ENCODE measurements at places on chromosomes 3 and 15. TPM values are rescaled to one million over a fixed set of nuclear protein-coding genes. Genes with fewer than 3 reads are reported as not detected.

Gene RTP4
- not detected for total RNA-seq

Gene ADGRG7
- total RNA-seq, result 4.2 TPM

Gene TLR9
- total RNA-seq, result not detected

Gene SPATA12
- total RNA-seq, result 0.16 TPM

Gene VGLL4
- total RNA-seq, result 42.8 TPM

Gene NR2F2
- total RNA-seq, result 134 TPM

Gene MTMR10
- total RNA-seq, result 33.2 TPM

Gene DUOXA1
- total RNA-seq, result not detected

Gene CSTA
- total RNA-seq, result 1.0 TPM

Gene MCTP2
- total RNA-seq, result 10.9 TPM

Gene MYL3
- 13.8 TPM for total RNA-seq

Gene ZIC4
- not detected for total RNA-seq

Gene SOX14
- not detected for total RNA-seq

Gene KIF15
- total RNA-seq, result 22.4 TPM

Gene GABRA5
- not detected for total RNA-seq

Gene A4GNT
- not detected for total RNA-seq

Gene FGF7
- total RNA-seq, result not detected

Gene SLC2A2
- 4.0 TPM for total RNA-seq

Gene PROK2
- not detected for total RNA-seq

Gene NR1I2
- total RNA-seq, result not detected

Gene ASB14
- total RNA-seq, result not detected

Gene GREM1
- 0.54 TPM for total RNA-seq

Gene IGF2BP2
- 80.8 TPM for total RNA-seq

Gene ZCWPW2
- total RNA-seq, result 0.18 TPM

Gene TMEM207
- 0.65 TPM for total RNA-seq
